ENCODE measurements at places on chromosomes 2 and 18.

GRCh38 chr2:219531639-219532377 lies 11.8 kb downstream of the CHPF start:
- DNase-seq: no peak

DNA sequence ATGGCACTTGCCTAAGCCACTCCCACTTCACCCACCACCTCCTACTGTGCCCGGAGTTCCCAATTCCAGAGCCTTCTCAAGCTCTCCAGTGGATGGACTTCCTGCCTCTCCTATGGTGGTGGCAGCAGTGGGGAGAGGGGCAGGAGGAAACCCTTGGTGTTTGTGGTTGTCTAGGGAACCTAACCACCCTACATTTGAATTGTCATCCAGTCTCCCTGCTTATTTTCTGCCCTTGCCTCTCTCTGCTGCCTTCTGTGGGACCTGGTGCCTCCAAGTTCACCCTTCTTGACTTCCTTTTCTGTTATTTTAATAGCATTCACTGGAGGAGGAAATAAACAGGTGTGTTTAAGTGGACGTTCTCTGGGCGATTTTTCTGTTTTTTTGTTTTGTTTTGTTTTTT lies 50.0 kb upstream of the HPCAL1 start:
- DNase-seq: no peak

DNA sequence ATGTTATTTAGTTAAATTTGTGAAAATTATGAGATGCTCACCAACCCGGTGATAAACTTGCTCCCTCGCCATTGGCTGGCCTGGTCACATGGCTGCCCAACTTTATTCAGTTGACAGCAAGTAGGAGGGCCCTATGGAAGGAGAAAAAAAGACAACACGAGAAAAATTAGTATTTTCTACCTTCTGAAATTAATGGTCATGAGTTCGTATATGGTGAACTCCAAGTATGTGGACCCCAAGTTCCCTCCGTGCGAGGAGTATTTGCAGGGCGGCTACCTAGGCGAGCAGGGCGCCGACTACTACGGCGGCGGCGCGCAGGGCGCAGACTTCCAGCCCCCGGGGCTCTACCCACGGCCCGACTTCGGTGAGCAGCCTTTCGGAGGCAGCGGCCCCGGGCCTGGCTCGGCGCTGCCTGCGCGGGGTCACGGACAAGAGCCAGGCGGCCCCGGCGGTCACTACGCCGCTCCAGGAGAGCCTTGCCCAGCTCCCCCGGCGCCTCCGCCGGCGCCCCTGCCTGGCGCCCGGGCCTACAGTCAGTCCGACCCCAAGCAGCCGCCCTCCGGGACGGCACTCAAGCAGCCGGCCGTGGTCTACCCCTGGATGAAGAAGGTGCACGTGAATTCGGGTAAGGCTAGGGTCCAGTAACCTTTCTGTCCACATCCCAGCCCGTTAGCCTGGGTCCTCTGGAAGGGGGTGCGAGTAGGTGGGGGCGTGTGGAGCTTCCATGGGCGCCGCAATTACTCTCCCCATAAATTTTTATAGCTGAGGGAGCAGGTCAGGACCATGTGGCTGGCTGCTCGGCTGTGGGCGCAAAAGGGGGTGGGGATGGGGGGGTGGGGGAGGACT lies at the start of gene HOXD4:
Gene HOXD4 (plus strand): TSS at position 109 of the 846 bp plus-strand sequence. CDS start 84 bp downstream, at position 193.
- no peak for DNase-seq

- DNase-seq: no peak
These were observed 45.8 kb downstream of the GALNT13 start for GRCh38 chr2:153917570-153917969.

GRCh38 chr2:151478011-151478410 lies 68.3 kb downstream of the RIF1 start:
- DNase-seq: no peak

- no peak for DNase-seq
These were observed 650 bp downstream of the ORMDL1 start for GRCh38 chr2:189783451-189783926.

GRCh38 chr2:174784316-174784715 lies 20.0 kb upstream of the CHRNA1 start:
- DNase-seq: no peak

DNA sequence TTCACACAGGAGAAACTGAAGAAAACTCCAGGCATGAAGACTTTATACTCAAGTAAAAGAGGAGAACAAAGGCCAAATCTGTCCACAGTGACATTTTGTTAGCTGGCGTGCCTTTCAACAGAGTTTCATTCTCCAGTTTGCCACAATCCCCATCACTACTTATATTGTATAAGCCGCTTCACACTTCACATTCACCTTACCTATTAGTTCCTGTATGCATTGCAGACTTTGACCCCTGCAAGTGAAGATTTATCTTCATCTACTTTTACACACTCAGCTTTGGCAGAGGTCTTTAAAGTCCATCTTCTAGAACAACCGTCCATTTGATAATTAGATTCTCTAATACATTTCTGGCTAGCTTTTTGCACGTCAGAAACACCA lies 56.8 kb upstream of the TANK start:
- DNase-seq: no peak

DNA sequence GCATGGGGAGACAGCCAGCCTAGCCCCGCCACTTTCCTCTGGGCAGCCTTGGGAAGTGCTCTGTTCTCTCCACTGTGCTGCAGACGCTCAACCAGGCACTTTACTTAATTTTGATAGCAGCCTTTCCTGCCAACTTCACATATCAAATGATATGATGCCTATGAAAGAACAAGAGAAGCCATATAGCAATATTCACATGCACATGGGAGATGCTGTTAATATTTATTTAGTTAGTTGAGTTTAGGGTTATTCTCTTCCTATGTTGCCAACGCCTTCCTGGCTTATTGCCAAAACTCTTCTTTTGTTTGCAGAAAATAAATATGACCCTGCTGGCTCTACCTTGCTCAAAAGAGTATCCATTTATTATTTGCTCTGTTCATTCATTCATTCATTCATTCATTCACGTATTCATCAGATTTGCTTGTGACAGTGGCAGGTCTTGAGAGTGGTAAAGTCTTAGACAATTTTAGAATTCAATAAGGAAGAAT lies 99.3 kb downstream of the GATA6 start:
- no peak for DNase-seq

DNA sequence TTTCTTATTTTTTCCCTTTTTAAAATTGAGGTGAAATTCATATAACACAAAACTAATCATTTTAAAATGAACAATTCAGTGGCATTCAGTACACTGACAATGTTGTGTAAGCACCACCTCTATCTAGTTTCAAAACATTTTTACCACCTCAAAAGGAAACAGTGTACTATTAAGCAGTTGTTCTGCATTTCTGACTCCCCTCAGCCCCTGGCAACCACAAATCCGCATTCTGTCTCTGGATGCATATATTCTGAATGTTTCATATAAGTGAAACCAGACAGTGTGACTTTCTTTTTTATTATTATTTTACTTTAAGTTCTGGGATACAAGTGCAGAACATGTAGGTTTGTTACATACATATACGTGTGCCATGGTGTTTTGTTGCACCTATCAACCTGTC lies 19.2 kb upstream of the TANK start:
- DNase-seq: no peak

- no peak for DNase-seq
These were observed 50.2 kb upstream of the DTNA start for GRCh38 chr18:34659579-34660517.

GRCh38 chr2:219455581-219455980 lies 20.9 kb downstream of the SPEG start:
- DNase-seq: no peak

DNA sequence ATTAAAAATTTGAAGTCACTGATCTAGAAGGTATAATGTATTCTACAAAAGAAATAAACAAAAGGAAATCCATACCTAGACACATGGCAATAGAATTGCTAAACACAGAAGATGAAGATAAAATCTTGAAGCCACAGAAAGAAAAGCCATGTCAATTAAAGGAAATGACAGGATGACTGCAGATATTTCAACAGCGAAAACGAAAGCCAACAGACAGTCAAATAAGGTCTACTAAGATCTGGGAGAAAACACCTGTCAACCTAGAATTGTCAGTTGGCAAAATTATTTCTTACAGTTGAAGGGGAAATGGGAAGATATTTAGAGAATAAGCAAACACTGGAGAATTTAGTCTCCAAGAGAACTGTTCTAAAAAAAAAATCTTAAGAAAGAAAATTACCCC lies 39.2 kb downstream of the NETO1 start:
- DNase-seq: no peak

- no peak for DNase-seq
These were observed 349.0 kb upstream of the PKDCC start for GRCh38 chr2:41698678-41699422.

DNA sequence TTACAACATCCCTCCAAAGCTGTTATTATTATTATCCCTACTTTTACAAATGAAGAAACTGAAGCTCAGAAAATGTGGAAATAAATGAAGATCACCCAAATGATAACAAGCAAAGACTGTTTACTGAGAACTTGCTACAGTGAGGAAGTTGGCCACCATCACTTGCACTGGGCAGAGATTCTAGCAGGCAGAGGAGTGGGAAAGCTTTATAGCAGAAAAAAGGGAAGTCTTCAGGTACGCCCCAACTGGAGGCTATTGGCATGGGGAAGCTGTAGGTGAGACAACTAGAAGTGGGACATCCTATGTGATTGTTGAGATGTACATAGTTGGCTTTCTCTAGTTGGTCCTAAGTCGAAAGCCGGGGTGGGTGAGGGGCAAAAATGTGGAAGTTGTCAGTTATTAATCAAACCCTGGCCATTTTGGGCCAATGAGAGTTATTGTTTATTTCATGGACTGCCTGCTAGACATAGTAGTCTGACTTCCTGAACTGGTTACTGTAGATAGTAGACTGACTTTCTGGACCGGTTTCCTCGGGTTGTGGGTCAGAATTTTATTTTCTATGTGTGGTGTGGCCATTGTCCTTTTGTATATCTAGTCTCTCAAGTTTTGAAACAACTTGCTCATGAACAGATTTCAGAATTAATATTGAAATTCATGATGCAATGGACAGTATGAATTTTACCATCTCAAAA lies 40.2 kb upstream of the STAT4 start:
- no peak for DNase-seq

DNA sequence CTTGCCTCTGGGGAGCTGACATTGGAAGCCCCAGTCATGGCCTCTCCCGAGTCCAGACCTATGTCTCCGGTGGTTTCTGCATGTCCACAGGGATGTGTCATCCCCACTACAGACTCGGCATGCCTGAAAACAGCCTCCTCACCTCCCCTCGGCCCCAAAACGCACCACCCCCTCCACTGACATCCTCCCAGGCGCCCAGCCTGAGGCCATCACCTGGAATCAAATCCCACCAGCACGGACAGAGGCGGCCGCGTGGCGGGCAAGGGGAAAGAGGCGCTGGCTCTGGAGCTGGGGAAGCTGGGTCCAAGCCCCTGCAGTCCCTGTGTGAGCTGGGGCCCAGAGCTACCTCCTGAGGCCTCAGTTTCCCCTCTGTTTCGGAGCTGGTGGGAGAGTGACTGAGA lies 69.9 kb upstream of the SMAD7 start:
- DNase-seq: no peak

DNA sequence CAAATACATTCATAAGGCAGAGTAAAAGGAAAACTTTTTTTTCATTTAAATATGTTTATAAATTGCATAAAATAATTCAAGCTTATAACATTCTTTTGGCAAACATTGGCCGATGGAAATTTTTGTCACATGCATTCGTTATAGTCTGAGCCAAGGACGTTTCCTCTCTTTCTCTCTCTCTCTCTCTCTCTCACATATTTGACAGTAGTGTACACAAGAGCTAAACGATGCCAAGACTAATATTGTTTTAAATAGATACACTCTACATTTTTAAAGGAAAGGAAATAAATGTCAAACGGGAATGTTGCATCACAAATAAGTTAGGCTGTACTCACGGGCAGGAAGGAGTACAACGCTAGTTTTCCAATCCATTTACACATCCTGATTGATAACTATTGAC lies 251.1 kb upstream of the SMIM21 start:
- DNase-seq: no peak

- DNase-seq: no peak
These were observed 146.9 kb upstream of the STON1 start for GRCh38 chr2:48383036-48383435.

GRCh38 chr18:69996951-69997798 lies 49.5 kb upstream of the CD226 start:
- no peak for DNase-seq

DNA sequence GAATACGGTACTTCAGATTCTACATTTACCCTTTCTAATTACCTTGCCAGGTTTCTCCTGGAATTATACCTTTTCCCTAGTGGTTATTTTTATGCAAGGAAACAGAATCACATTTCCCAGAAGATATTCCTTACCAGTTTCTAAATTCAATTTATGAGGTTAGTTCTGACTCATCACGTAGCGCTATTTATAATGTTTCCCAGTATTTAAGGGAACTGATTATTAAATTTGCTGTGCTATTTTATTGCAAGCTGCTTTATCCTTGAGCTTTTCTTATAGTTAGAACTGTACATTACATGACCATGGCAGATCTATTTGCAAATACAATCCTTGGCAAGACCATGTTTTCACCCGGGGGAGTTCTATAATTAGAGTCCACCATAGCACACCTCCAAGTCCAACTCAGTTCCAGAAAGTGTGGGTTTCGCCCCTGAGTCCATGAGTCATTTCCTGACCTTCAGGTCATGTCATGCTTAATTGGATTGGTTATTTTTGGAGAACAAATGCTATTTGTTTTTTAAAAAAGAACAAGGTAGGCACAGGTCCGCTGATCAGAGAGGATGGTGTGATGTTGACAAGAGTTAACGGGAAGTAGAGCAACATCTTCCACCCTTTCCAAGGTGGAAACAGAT lies 126.6 kb downstream of the ZNF532 start:
- no peak for DNase-seq

DNA sequence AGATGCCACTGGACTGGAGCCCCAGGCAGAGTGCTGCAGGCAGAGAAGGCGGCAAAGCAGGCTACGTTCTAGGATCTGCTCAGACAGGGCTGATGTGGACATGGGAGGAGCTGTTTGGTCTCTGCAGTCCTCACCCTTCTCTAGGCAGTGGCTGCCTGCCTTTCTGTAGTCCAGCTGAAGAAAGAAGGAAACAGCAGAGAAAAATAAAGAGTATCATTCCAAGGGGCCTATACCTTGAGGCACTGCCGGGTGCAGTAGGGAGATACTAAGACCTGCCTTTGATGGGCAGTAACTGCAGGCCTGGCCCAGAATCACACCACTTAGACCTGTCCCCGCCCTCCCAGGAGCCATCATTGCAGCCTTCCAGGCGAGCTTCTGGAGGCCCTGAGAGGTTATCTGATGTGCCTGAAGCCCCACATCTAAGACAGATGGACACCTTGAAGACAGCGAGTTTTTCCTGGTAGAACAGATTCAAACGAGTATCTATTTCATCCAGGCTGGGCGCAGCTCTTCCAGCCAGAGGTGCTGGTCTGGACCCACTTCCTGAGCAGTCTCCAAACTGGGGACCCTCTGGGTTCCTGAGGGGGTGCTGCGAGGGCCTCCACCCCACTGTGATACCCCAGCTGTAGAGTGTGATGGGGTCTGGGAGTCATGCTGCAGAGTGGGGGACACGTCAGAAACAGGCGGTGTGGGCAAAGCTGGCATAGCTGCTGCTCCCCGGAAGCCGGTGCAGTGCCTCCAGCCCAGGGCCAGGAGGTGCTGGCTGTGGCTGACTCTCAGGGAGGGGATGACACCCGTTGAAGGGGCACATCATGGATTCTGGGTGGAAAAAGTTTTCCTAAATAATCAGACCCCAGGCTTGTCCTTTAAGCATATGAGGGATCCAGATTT lies 87.3 kb upstream of the OTOS start:
- no peak for DNase-seq

- DNase-seq: no peak
These were observed 128.7 kb upstream of the L3MBTL4 start for GRCh38 chr18:6543330-6543908.

- no peak for DNase-seq
These were observed 9.4 kb downstream of the KIF1A start for GRCh38 chr2:240810621-240811020.

Measured in CD8-positive, alpha-beta T cell (primary cell).